ENCODE measurements at places on chromosomes 12 and 14.

- DNase-seq: no peak
These were observed 401.4 kb downstream of the ATP23 start for GRCh38 chr12:58342736-58343135.

DNA sequence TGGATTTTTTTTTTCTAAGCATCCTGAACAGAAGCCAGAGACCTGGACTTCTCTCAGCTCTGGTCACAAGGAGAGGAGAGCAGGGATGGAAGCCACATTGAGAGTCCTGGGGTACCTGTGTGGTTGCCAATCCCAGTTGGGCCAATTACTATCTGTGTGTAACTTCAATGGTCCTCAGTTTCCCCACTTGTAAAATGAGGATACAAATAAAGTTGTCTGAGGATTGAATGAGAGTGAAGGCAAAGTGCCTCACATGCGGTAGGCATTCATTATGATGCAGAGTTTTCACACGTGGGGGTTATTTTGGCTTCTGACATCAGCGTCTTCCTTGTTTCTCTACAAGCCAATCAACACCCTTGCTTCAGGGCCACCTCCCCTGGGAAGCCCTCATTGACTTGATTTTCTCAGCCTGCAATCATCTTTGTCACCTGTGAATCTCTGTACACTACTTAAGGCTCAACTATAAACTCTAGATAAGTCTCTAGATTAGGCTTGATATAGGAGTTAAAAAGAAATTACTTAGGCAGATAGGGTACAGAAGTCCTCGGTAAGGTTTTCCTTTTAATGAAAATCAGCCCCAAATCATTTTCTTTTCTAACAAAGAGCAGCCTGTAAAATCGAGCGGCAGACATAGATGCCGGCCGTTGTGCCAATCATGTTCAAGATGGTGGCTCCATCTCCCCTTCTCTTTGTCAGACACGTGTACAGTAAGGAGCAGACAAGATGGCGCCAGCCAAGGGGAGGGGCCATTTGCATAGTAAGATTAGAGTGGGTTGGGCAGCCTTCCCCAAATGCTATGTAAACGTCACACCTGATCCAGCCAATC is 37.8 kb upstream of the FICD start:
- DNase-seq: no peak

GRCh38 chr12:89821896-89822295 is 113.3 kb upstream of the ATP2B1 start:
- no peak for DNase-seq

DNA sequence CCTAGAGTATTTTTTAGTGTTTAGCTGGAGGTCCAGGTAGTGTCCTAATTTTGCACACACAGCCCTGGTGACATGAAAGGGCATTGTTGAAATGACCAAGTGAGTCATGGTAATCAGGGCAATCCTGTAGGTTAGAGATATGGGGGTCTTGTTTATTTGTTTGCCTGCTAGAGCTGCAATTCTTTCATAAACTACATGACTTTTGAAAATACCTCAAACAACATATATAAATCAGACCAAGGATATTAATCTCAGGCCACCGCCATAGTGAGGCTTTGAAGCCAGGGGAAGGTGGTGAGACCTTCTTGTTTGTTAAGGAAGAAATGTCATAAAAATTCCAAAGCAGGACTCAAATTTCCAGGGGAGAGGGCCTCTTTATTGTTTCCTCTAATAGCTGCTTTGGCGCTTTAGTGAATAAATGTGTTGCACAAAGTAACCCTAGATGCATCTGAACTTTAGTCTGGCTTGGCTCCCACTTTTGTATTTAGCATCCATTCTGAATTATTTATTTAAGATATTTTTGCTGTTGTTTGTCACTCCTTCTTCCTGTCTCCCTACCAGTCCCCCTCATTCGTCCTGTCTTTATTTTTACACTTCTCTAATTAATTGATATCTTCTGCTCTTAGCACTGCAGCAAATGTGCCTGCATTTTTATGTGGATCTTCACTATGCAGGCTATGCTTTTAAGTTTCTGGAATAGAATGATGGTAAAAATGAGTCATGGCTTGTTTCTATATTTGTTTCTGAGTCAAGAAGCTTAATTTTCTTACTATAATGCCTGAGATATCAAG is 430.3 kb downstream of the RAD51B start:
- DNase-seq: no peak

GRCh38 chr12:27965966-27966365 is 6.6 kb downstream of the PTHLH start:
- DNase-seq: no peak

- no peak for DNase-seq
These were observed 252.8 kb downstream of the TMEM117 start for GRCh38 chr12:44088647-44089046.

GRCh38 chr12:52603314-52603713 is 2.1 kb upstream of the KRT72 start:
- DNase-seq: no peak

GRCh38 chr12:62683776-62684569 is 217.3 kb downstream of the MON2 start:
- DNase-seq: no peak

DNA sequence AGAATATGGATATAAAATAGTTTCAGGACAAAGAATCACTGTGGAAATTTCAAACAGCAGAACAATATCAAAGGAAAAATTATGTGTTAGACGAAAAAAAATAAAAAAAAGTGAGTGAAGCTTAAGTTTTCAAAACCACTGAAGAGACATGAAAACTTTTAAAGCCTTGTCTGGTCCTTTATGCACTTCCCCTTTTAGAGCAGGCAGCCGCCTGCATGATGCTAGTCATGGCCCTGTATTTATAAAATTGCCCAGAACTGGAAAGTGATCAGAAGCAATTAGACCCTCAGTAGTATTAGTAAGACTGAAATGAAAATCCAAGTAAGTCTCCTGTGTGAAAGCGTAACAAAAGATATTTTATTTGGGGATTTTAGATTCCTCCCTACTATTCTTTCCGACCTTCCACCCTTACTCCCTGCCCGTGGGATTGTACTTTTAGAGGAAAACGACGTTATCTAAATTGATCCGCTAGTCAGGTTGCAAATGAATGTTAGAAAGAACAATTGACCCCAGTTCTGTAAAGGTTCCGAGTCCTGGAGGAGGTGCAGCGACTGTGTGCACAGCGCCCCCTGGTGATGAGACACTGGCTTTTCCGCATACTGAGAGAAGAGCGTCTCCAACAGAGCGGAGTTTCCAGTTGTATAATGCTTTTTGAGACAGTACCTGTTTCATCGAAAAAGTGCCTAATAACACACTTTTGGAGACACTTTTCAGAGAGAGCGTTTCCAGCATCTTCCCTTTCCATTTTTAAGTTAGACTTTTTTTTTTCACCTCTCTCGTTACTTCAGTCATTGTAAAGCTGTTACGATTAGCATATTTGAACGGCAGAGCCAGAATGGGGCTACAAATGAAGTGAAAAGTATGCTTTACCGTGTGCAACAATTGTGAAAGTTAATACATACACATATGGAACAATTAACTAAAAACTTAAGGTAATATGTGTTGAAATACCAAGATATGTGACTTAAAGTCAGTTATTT is 12.4 kb downstream of the MGST1 start:
- peak; percentile 60 for DNase-seq
